HuH-7 (cell line): ENCODE measurements at places on chromosomes 6 and 20.

DNA sequence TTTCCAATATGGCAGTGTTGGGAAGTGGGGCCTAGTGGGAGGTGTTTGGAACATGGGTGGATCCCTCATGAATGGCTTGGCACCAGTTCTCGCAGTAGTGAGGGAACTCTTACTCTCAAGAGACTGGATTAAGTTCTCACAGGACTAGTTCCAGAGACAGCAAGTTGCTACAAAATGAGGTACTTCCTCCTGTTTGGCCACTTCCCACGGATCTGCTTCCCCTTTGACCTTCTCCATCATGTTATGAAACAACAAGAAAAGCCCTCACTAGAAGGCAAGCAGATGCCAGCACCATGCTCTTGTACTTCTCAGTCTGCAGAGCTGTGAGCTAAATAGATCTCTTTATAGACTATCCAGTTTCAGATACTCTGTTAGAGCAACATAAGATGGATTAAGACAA lies 3.1 kb downstream of the RSPH3 start:
- no peak for DNase-seq

- DNase-seq = no peak
Observed at GRCh38 chr6:129030215-129030614, 147.3 kb downstream of the LAMA2 start.

DNA sequence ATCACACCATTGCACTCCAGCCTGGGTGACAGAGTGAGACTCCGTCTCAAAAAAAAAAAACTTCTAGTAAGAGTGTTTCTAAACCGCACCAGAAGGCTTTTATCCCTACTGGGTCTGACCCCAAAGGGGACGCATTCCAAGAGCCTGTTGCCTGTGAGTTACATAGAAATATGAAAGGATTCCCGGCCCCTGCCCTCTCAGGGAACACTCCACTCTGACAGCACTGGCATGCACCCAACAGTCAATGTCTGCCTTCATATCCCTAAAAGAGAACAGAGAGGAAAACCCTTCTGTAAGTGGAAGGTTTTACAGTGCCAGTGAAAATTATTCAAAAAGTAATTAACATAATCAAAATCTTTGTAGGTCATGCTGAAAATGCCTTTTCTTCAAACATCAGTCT lies 117.1 kb upstream of the PTPRT start:
- DNase-seq = no peak

DNA sequence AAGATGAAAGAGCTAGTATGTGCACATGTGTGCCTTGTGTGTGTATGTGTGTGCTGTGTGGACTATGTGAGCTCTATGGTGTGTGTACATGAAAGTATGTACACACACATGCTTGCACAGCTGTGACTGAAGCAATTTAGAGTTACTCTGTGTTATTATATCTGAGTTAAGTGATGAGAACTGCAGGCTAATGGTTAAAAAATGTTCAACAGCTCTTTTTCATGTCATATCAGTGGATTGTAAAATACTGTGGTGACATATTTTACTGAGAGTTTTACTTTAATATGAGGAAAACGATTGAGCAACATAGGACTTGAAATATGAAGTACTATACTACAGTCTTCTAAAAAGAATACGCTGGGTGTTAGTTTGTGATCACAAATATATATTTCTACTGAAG lies 195.7 kb upstream of the KCNK16 start:
- no peak for DNase-seq

DNA sequence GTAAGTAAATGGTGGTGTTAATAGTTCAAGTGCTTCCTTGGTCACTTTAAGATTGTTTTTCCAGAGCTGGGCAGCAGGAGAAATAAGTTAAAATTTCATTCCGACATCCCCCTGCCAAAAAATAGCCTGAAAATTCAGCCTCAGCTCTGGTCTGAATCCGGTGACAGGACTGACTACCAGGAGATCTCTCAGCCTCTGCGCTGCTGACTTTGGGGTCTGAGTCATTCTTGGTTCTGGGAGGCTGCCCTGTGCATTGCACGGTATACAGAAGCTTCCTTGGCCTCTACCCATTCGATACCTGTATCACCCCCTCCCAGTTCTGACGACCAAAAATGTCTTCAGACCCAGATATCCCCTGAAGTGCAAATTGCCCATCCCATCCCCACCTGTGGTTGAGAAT lies 36.3 kb upstream of the TFAP2C start:
- no peak for DNase-seq

DNA sequence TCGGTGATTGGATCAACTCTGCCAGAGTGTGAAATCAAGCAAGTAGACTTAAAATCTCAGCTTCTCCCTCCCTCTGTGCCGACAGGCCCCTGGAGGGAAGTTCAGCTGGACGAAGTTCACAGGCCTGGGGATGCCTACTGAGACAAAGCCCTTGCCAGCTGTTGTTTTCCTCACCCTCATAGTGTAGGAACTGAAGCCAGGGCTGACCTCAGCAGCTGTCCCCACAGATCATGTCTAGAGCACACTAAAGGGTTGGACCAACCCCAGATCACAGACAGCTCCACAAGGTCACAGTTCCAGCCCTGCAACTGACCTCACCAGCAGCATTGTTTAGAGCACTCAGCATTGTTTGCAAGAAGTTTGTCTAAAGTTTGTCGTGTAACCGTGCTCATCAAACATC lies 261.9 kb upstream of the ECI2 start:
- no peak for DNase-seq

DNA sequence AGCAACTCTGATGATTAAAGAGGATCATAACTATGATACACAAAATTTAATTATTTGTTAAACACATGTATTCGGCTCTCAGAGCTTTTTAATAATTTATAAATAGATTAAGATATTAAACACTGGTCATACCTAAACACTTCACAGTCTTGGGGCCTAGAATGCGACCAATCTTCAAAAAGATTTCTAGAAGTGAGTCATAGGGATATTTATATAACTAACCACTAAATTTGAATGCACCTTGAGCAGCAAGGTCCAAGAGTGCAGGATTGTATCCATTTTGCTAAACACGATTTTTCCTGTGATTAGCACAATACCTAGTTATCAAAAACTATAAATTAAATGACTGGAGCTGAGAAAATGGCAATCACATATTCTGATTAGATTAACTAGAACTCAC lies 709.3 kb downstream of the EPHA7 start:
- DNase-seq = no peak

DNA sequence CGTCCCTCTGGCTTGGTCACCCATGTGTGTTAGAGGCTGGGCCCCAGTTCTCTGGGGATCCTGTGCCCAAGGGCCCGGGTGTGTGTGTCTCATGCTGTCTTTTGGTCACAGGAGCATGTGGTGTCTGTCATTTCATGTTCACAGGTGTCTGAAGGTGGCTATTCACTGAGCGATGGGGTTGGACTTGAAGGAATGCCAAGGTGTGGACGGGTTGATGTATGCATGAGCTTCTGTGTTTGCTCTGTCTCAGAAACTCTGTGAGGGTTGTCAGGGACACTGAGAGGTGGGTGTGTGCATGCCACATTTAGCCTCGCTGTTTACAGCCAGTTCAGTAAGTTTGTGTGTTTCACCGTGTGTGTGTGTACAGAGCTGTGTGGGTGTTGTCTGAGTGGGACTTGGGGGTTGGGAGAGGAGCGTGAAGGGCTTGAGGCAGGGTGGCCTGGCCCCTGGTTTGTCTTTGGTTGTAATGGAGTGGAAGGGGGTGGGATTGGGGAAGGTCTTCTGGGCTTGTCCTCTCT lies 1.2 kb downstream of the DDR1 start:
- DNase-seq = no peak

DNA sequence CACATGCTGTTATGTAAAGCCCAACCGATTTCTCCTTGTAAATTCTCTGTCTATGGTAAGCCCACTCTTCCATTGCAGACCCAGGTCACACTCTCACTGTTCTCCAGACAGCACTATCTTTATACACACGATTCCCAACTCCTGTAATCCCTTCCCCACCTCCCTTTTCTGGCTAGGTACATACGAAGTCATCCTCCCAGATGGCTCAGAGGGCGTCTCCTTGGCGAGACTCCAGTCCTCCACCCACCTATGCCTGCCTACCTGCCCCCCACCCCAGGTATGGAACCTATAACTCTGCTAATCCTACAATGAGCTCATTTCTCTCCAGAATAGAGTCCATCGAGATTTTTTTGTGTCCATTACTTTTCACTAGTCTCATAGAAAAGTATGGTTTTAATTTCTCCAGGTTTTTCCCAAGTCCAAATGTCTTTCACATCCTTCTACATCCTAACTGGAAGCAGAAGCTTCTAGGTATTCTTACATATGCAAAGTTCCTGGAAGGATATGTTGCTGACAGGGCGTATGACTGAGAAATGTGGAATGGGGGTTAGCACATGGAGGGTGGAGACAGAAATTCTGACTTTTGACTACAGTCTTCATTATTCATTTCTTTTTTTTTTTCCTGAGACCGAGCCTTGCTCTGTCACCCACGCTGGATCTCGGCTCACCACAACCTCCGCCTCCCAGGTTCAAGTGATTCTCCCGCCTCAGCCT lies 22.8 kb downstream of the SCML4 start:
- no peak for DNase-seq

GRCh38 chr20:44580581-44581268 lies 1.7 kb upstream of the PKIG start:
- DNase-seq = no peak

DNA sequence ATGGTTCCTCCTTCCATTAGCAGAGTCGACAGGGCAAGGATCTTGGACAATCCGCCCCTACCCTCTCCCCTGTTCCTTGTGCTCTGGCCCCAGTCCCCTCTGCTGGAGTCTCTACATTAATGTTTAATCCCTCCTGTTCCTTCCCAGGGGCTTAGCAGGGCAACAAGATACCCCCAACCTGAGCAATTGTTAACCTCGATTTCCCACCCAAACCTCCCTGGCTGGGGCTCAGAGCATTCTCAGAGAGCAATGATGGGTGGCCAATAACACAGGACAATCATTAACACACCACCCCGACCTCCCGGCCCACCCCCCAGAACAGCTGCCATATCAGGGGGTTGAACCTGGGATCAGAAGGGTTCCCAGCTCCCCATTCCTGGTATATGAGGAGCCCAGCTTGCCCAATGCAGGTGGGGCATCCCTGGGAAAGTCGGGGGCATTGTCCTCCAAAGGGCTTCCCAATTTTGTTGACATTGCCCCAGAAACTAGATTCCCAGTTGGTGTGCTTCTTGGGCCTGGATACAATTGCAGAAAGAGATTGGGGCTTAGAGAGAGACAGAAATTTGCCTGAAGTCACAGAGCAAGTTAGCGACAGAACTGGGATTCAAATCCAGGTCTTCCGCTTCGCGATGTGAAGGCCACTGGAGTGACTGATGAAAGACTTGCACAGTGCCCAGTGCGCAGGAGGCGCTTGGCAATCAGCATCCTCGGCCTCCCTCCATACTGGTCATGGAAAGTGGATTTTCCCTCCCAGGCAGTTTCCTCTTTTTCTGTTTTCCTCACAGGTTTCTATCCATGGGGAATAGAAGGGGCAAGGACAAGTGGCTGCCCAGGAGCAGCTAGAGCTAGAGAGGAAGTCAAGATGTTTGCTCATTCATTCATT lies 59.6 kb upstream of the TTPAL start:
- DNase-seq = no peak

- no peak for DNase-seq
Observed at GRCh38 chr6:3617681-3618311, 133.7 kb downstream of the PXDC1 start.

GRCh38 chr20:37627060-37627766 lies 66.6 kb upstream of the CTNNBL1 start:
- peak; percentile 37 for DNase-seq

DNA sequence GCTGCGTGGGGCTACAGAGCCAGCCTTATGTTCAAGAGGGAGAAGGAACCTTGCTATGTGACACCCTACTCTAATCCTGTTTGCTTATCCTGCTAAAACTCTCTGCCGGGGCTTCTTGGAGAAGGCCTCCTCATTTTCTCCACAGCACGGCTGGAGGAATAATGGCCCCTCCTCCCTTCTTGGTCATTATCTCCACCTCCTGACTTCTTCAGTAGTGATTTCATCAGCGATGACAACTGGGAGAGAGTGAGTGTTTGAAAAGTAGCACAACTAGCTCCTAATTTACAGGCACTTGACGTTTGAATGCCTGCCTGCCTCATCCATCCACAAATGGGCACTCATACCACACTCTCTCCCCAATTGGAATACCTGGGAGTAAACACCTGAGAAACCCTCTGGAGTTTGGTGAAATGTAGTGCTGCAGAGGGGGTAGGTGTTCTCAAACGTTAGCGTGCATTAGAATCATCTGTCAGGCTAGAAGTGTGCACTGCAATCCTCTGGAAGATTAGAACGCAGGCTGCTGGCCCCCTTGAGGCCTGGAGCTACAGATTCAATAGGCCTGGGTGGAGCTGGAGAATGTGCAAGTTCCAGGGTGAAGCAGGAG lies 148.5 kb downstream of the FOXC1 start:
- DNase-seq = no peak

DNA sequence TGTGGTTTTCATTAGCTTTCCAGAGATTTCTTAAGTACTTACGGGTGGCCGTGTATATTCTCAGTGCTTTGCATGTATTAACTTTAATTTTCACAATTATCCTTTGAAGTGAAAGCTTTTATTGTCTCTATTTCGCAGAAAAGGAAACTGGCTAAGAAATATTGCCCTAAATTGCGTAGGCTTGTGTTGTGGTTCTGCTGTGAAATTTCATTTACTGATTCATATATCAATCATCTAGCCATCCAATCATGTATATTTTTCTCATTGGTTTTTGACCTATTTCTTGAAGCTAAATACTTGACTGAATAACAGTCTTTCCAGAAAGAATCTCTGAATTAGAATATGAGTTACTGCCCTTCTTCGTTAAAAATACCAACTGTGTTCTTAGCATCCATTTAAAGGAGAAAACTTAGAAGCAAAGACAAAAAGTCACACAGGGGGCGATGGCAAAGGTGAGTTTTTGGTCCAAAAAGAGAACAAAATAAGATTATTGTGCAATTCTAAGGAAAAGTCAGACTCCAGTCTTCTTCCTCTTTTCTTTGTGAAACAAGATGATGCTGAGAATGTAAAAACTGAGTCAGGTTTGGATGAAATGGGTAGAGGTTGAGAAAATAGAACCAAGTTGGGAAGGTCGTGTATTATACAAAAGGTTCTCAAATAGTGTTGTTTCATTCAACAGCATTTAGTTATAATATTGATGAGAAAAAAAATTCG lies 1.4 kb downstream of the CYB5R4 start:
- no peak for DNase-seq

DNA sequence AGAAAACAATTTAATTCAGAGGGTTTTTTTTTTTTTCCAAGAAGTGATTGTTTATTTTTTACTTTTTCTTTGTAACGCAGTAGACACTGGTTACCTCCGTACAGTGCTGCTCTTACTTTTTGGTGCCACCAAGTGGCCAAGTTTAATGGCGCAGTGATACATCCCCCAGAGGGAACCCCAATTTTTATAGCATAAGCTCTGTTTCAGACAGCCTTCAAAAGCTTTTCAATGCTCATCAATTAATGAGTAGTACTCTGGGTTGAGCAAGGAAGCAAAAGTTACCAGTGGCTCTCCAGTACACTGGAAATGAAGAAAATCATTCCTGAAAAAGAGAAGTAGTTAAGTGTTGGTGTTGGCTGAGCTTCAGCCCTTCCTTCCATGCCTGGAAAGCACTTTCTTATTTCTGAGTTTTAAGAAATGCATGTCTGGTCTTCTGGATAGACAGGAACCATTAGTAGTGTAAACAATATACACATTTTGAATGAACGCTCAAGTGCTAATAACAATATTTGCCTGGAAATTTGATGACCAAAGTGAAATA lies 129.1 kb upstream of the SMLR1 start:
- DNase-seq = peak; percentile 37
